Activated CD8-positive, alpha-beta T cell treated with anti-CD3 and anti-CD28 coated beads for 36 hours (primary cell): ENCODE measurements at places on chromosomes 11 and 22. TPM values are rescaled to one million over a fixed set of nuclear protein-coding genes. Genes with fewer than 3 reads are reported as not detected.
A peak's percentile ranks its signal among the peaks of the same experiment; 100 is the strongest.

SUSD2 gene
- total RNA-seq, result 0.95 TPM

MS4A4E gene
- total RNA-seq, result not detected

MPZL2 gene
- total RNA-seq, result 26.2 TPM

OR56A1 gene
- not detected for total RNA-seq

ZNF214 gene
- total RNA-seq, result not detected

SLC17A6 gene
- not detected for total RNA-seq

GRCh38 chr11:126440792-126441514, 85.5 kb downstream of the ST3GAL4 start:
- peaks cover 8% of the 10 kb centered on the region for H3K27me3 ChIP-seq
- peak; percentile 80 for DNase-seq
- H3K4me3 ChIP-seq, result no peak overlapping the region
- peaks cover 4% of the 10 kb centered on the region for H3K4me1 ChIP-seq

DNA sequence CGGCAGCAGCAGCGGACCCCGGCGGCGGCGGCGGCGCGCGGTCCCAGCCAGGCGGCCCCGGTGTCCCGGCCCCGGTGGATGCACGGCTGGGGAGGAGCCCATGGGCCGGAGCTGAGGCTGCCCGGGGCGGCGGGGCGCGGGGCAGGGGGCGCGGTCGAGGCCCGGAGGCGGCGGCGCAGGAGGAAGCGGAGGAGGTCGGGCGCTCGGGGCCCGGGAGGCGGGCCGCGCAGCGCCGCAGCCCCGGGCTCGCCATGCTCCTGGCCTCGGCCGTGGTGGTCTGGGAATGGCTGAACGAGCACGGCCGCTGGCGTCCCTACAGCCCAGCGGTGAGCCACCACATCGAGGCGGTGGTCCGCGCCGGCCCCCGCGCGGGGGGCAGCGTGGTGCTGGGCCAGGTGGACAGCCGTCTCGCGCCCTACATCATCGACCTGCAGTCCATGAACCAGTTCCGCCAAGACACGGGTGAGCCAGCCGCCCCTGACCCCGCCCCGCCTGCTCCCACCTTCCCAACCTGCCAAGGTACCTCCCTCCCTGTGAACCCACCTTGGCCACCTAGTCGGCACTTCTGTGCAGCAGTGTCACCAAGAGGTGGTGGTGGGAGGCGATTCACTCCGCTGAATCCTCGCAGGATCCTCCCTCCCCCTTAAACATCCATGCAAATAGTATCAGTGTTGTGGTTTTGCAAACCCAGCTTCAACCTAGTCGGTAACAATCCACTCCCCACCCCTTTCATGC, 580 bp downstream of the DTX4 start:
- peak overlapping the region; percentile 72 for H3K4me3 ChIP-seq
- peaks cover 9% of the 10 kb centered on the region for H3K4me1 ChIP-seq
- H3K27ac ChIP-seq, result no peak overlapping the region
- H3K36me3 ChIP-seq, result no peaks in the 10 kb centered on the region
- H3K27me3 ChIP-seq, result peaks cover 13% of the 10 kb centered on the region

GRCh38 chr11:64771861-64772260, 6.5 kb downstream of the SF1 start:
- peak overlapping the region; percentile 46 for H3K4me3 ChIP-seq
- no peak for DNase-seq
- peak overlapping the region; percentile 85 for H3K27ac ChIP-seq
- no peaks in the 10 kb centered on the region for H3K27me3 ChIP-seq
- H3K4me1 ChIP-seq, result peaks cover 94% of the 10 kb centered on the region

- H3K36me3 ChIP-seq, result no peaks in the 10 kb centered on the region
- no peak for DNase-seq
- no peaks in the 10 kb centered on the region for H3K4me1 ChIP-seq
These were observed 116.9 kb downstream of the SOX6 start for GRCh38 chr11:16239141-16240105.

DNA sequence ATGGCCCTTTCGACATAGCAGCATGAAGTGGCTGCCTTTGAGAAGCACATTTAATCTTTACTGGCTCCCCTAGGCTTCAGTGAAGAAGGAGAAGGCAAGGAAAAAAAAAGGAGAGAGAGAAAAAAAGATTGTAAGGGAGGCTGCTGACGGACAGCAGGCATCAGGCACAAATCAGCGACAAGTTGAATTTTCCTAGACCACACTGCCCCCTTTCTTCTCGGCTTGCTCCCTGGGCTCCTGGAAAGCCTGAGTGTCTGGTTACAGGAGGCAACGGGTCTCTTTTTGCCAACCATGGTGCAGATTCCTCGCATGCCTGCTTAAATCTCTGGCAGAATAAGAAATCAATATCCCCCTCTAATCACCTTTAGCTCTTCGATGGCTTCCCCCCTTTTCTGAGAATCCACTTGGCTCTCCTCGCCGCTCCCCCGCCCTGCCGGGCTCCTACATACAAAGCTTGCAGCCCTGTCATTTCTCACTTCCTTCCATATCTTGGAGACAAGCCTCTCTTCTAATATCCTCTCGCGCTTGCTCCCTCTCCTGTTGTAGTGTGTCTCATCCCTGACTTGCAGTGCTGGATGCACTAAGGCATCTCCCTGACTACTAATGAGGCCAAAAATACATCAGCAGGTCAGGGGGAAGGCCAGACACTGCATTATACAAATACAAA, 14.3 kb downstream of the BLID start:
- peaks cover 38% of the 10 kb centered on the region for H3K27me3 ChIP-seq
- no peaks in the 10 kb centered on the region for H3K36me3 ChIP-seq
- no peak overlapping the region for H3K27ac ChIP-seq
- no peak overlapping the region for H3K4me3 ChIP-seq
- peaks cover 13% of the 10 kb centered on the region for H3K4me1 ChIP-seq

GRCh38 chr11:2777871-2778629, 78.3 kb upstream of the KCNQ1OT1 start:
- no peak for DNase-seq
- H3K36me3 ChIP-seq, result no peaks in the 10 kb centered on the region
- no peak overlapping the region for H3K27ac ChIP-seq
- no peaks in the 10 kb centered on the region for H3K27me3 ChIP-seq
- H3K4me3 ChIP-seq, result no peak overlapping the region
- H3K4me1 ChIP-seq, result peaks cover 6% of the 10 kb centered on the region

DNA sequence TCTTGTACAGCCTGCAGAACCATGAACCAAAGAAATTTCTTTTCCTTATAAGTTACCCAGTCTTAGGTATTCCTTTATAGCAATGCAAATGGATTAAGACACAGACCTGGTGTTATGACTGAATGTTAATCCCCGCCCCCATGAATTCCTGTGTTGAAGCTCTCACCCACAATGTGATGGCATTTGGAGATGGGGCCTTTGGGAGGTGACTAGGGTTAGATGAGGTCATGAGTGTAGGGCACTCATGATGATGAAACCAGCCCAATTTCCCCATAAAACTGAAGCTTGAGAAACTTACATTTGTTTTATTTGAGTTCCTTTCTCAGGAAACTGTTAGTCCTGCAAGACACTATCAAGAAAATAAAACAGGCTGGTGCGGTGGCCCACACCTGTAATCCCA, 115.8 kb upstream of the THY1 start:
- no peak overlapping the region for H3K4me3 ChIP-seq
- peaks cover 8% of the 10 kb centered on the region for H3K27me3 ChIP-seq
- H3K4me1 ChIP-seq, result no peaks in the 10 kb centered on the region
- DNase-seq, result peak; percentile 13
- H3K27ac ChIP-seq, result no peak overlapping the region
- no peaks in the 10 kb centered on the region for H3K36me3 ChIP-seq

DNA sequence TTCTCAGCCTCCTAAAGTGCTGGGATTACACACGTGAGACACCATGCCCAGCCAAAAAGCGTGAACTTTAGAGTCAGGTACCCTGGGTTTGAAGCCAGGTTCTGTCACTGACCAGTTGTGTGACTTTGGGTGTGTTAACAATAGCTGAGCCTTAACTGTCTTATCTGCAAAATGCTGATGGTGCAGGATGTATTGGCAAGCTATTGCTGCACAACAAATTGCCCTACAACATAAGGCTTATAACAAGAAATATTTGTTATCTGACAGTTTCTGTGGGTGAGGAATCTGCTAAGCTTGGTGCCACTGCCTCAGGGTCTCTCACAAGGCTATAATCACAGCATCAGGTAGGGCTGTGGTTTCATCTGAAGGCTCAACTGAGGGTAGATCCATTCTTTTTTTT, 21.9 kb downstream of the SYNGR1 start:
- no peak overlapping the region for H3K4me3 ChIP-seq
- no peak for DNase-seq

DNA sequence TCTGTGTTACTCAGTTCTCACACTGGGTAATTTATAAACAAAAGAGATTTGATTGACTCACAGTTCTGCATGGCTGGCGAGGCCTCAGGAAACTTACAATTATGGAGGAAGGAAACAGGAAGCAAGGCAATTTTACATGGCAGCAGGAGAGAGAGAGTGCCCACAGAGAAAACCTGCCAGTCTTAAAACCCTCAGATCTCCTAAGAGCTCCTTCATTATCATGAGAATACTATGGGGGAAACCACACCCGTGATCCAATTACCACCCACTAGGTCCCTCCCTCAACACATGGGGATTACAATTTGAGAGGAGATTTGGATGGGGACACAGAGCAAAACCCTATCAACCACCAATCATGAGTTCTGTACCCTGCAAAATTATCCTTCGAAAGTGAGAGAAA, 1180.8 kb downstream of the JRKL start:
- no peak overlapping the region for H3K27ac ChIP-seq
- DNase-seq, result no peak
- H3K4me1 ChIP-seq, result no peaks in the 10 kb centered on the region
- H3K4me3 ChIP-seq, result no peak overlapping the region

GRCh38 chr11:81072273-81072672, 1631.4 kb upstream of the TENM4 start:
- H3K4me1 ChIP-seq, result no peaks in the 10 kb centered on the region
- no peak overlapping the region for H3K27ac ChIP-seq
- no peaks in the 10 kb centered on the region for H3K27me3 ChIP-seq
- no peak overlapping the region for H3K4me3 ChIP-seq

GRCh38 chr22:40602231-40602630, 34.3 kb downstream of the MRTFA start:
- no peaks in the 10 kb centered on the region for H3K36me3 ChIP-seq
- H3K27ac ChIP-seq, result no peak overlapping the region
- no peak overlapping the region for H3K4me3 ChIP-seq

DNA sequence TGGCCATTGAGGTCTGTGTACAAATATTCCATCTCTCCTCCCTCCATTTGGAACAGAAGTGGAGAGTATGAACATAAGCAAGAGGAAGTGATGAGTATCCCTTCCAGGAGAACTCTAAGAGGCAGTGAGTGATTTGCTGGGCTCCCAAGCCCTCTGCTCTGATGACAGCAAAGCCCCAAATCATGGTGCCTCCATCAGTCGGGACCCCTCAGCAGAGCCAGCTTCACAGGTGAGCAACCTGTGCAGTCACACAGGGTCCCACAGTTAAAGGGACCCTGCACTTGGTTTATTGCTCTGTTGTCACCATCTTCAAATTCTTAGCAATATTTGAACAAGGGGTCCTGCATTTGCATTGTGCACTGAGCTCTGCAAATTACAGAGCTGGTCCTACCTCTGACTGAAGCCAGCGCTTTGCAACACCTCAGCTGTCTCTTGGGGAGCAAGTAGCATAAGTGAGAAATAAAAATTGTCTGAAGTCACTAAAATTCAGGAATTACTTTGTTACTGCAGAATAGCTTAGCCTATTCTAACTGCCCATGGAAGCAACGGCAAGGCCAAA, 466.4 kb downstream of the MN1 start:
- no peak for DNase-seq
- no peaks in the 10 kb centered on the region for H3K4me1 ChIP-seq
- no peak overlapping the region for H3K27ac ChIP-seq
- peaks cover 16% of the 10 kb centered on the region for H3K27me3 ChIP-seq

- DNase-seq, result no peak
- no peaks in the 10 kb centered on the region for H3K36me3 ChIP-seq
- peaks cover 53% of the 10 kb centered on the region for H3K27me3 ChIP-seq
- no peak overlapping the region for H3K4me3 ChIP-seq
- H3K4me1 ChIP-seq, result peaks cover 24% of the 10 kb centered on the region
- H3K27ac ChIP-seq, result no peak overlapping the region
These were observed 67.9 kb upstream of the GRAMD1B start for GRCh38 chr11:123362186-123362585.

DNA sequence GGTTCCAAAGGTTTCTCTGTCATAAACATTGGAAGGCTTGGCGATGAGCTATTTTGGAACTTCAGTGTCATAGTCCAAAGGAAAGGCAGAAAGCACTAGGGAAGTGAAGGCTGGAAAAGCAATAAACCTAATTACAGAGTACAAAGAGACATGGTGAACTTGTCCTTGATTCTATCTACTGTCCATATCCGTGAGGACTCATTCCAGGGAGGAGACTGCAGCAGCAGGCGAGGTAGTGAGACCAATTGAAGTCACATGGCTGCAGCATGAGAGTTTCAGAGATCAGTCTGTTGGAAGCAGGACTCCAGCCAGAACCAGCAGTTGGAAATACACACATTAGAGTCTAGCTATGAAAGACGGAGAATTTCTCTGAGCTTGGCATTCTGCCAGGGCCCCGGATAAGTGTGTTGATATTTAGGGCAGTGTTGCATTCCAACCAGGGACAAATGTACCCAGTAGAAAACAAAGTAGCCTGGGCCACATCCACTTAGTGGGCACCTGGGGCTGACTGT, 54.1 kb upstream of the ARHGAP42 start:
- no peaks in the 10 kb centered on the region for H3K4me1 ChIP-seq
- H3K4me3 ChIP-seq, result no peak overlapping the region
- no peaks in the 10 kb centered on the region for H3K36me3 ChIP-seq
- H3K27ac ChIP-seq, result no peak overlapping the region
- no peak for DNase-seq

DNA sequence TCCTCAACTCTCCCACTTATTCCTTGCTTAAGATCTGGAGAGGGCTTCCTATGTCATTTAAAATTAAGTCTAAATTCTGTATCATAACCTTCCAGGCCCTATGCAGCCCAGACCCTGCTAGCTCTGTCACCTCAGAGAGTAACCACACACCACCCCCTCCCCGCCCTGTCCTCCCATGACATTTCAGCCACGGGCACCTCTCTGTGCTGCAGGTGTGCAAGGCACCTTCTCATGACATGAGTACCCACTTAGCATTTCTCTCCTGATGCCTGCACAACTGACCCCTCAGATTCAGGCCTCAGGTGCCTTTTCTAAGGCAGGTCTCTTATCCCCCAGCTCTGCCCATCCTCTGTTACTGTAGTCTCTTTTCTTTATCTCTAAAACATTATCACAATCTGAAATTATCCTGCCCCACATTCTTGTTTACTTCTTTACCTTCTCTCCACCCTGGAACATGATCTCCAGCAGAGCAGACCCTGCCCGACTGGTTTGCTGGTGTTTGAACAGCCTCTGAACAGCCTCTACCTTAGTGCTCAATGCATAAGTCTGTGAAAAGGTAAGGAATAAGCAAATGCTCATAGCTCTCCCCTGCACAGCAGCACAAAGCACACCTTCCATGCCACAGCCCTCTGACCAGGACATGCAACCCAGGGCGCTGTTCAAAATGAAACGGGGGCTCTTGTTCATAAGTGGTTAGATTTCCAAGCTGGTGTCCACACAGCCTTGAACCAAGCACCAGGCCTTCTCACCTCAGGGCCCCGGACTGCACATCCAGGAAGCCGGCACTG, 196.1 kb upstream of the B3GAT1 start:
- no peak overlapping the region for H3K27ac ChIP-seq
- no peak for DNase-seq
- H3K27me3 ChIP-seq, result peaks cover 14% of the 10 kb centered on the region
- H3K36me3 ChIP-seq, result no peaks in the 10 kb centered on the region
- H3K4me1 ChIP-seq, result no peaks in the 10 kb centered on the region
- no peak overlapping the region for H3K4me3 ChIP-seq
